ENCODE measurements at places on chromosomes 12 and 14.

DNA sequence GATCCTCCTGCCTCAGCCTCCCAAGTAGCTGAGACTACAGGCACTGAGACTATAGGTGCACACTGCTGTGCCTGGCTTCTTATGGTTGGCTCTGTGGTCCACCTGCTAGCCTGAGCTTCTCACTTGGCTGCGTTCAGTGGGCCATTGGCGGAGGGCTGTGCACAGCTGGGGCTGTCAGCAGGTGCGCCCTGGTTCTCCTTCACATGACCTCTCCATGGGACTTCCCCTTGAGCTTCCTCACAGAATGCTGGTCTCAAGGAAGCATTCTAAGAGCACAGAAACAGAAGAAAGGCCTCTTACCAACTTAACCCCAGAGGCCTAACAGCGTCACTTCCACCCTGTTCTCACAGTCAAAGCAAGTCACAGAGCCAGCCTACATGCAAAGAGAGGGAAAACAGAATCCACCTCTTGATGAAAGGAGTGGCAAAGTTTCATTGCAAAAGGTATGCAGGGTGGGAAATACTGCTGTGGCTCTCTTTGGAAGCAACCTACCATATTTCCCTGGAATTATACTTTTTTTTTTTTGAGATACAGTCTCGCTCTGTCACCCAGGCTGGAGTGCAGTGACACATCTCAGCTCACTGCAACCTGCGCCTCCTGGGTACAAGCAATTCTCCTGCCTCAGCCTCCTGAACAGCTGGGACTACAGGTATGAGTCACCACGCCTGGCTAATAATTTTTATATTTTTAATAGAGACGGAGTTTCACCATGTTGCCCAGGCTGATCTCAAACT, 9.3 kb downstream of the RILPL2 start:
- DNase-seq, result no peak

GRCh38 chr14:55448141-55448614, 7.8 kb upstream of the TBPL2 start:
- no peak for DNase-seq

DNA sequence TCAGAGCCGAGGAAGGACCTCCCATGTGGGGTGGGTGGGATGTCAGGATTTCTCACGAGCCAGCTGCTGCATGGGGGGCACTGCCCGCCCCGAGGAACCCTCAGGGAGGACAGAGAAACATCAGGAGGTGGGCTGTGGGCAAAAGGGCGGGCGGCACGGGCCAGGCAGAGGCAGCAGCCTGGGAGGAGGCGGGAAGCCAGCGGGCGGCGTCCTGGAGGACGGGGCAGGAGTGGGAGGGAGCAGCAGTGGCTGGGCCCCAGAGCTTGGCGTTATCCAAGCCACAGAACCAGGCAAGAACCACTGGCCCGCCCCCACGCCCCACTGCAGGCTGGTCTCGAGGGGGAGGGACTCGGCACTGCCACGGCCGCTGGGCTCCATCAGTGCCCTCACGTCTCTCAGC, 2.4 kb downstream of the C14orf180 start:
- DNase-seq, result no peak

DNA sequence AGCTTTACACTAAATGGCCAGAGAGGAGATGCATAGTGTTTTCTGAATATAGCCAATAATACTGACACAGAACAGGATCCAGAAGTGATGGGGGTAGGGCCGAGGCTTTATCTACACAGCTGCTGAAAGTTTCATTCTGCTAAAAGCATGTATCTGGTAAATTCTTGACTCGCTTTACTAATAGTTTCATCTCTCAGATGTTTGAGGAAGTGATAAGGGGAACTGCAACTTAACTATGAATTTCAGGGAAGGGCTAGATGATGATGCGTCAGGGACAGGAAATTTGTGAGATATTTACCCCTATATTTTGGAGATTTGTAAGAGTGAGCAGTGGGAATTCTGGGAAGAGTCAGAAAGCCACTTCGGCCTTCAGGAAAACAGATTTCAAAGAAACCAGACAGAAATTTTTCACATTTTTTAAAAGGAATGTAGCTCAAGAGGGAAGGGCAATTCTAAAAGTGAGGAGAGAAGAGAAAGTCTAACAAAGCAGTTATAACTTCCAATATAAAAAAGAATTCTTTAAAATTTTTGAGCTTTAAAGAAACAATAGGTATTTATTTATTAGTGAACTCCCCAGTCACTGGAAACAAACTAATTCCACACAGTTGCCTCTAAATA, 243.1 kb downstream of the BCAT1 start:
- DNase-seq, result peak; percentile 25

DNA sequence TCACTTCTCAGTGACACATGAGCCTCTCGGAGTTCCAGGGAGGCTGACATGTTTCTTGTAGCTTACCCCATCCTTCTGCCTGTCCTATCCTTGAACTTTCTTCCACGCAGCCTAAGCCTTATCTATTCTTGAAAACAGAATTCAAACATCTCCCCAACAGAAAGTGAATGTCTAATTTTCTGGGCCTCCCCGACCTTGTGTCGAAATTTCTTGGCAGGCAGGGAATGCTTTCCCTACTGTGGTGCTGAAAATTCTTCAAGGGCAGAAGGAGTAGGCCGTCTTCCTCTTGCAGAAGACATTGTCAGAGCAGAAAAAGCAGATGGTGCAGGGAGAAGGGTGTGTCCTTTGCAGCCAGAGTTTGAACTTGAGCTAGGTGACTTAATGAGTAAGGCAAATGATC, 63.0 kb upstream of the TCL1B start:
- DNase-seq, result no peak

DNA sequence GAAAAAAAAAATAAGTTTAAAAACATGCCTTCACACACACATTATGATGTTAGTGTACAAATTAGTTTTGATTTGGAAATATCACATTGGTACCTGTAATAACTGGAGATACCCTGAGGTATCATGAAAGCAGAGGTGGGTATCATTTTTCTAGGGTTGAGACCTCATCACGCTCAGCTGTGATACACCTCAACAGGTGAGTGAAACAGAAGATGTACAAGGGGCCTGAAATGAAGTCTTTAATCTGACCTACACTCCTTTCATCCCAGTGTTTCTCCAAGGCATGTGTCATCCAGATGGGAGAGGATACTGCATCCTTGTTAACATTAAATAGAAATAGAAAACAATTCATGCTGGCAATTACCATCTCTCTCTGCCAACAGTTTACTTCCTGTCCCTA, 7.4 kb downstream of the BMP4 start:
- DNase-seq, result no peak

GRCh38 chr12:62328296-62328921, 68.2 kb downstream of the USP15 start:
- DNase-seq, result no peak

DNA sequence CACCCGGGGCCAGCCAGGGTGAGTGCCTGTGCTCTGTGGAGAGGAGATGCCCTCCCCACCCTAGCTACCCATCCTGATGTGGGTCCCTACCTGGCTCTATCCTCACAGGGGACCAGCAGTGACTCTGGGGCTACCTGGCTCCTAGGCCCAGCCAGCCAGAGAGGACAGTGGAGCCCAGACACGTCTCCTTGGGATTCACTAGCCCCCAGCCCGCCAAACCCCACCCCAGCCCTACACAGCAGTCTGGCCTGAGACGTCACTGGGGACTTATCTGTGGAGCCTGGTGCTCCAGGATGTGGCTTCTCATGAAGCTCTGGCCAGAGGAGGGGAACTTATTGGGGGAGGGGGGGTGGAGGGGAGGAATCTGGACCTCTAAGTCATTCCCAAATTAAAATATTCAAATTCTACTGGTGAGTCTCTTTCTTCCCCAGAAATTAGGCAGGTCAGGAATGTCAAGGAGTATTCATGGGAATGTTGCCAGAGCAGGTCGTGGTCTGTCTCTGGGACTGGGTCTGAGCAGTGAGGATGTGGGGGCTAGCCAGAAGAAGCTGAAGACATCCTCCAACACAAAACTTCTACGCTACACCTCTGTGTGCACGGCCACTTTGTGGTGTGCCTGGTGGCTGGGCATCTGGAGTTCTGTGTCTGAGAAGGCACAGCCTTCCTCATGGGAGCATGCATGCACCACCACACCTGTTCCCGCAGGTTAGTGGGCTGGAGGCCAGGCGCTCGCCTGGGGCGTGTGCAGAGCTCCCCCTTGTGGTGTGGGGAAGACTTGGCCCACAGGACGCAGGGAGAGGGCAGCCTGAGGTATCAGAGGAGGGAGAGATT, 2.7 kb downstream of the CMTM5 start:
- DNase-seq, result peak; percentile 82

GRCh38 chr12:49098035-49098451, 3.4 kb upstream of the DHH start:
- peak; percentile 54 for DNase-seq

DNA sequence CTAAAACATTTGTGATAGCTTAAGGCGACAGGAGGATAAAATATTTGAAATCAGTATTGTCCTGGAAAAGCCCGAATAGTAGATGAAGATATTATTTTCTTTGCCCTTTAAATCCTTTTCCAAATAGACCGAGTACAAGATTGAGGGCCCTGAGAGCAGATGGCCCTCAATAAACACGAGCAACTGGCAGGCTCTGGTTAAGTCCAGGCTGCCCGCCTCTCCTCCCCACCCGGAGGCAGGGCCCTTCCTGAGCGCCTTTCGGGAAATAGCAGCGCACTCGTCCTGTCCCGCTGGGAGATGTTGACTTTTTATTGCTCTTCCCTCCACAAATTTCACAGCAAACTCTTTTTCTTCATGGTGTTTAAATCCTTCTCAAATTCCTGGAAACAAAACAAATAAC, 50.8 kb upstream of the MAX start:
- no peak for DNase-seq

DNA sequence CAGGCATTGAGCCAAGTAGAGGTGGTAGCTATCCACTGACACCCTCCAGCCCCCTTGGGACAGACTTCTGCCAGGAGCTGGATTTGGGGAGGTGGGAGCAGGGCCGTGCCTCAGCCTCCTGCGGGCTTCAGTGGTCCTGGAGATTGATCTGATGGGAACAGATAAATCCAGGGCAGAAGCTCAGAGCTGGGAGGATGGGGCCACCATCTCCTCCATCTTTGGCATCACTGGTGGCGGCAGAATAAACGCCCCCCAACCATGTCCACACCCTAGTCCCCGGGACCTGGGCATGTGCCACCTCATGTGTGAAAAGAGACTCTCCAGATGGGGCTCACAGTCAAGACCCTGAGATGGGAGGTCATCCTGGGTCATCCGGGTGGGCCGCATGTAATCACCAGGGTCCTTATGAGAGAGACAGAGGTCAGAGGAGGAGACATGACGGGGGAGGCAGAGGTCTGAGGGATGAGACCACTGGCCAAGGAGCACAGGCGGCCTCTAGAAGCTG, 209.6 kb upstream of the RTL1 start:
- no peak for DNase-seq

DNA sequence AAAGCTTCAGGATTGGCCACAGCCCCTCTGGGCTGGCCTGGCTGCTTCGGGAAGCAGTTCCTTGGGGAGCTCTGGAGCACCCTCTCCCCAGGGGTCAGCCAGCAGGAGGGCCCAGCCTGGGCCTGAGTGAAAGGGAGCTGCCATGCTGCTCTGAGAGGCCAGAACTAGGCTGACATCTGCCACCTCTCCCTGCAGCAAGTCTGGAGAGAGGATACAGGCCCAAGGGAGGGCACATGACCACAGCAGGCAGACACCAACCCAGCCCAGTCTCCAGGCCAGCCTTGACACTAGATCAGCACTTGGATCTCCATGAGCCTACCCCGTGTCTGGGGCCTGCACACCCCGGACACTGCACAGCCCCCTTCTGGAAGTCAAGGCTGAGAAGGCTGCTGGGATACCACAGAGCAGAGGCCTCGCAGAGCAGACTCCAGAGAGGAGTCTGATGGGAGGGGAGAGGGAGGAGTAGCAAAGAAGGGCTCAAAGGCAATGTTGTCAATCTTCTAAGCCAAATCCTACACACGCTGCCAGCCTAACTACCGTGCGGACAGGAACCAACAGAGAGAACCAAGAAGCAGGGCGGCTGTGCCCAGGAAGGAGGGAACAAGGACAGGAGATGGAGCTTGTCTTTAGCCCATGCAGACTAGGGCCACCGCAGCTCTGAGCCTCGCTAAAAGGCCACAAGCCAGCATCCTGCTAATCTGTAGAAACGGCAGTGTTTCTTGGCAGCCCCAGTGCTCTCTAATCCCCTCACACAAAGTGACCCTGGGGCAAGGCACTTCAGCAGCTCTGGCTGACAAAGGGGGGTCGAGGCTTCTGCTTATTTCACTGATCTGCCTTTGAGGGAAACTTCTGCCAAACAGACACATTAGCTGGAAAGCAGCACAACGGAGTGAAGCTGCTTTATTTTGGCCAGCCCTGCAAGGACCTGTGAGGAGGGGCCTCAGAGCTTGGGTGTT, 12.9 kb downstream of the COL2A1 start:
- DNase-seq, result no peak

DNA sequence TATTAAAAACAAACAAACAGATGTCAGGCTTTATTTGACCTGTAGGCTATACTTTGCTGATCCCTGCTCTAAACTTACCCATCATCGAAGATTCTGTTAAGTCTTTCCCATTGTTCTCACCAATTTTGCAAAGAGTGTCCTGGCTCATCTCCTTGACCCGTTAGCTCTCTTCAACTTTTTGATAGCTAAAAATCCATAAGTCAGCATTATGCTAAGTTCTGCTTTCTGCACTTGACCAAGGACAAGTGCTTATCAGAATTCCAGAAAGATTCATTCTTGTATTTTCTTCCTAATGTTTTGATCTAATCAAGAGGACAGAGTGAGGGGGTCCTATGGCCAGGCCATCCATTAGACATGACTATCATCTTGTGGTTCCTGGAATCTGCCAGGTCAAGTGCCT, 503.5 kb downstream of the FUT8 start:
- DNase-seq, result no peak

DNA sequence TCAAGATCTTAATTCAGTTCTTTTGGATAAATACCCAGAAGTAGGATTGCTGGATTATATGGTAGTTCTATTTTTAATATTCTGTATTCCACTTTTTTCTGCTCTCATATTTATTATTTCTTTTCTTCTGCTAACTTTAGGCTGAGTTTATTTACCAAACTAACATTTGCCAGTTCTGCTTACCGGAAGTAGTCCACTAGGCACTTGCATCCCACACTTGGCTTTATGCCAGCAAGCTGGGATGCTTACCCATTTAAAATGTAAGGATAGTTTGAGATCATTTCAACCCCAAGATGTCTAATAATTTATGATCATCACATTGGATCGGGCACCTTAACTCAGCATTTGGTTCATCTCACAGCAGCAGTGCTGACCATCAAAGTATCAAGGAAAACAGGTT, 96.8 kb downstream of the PIK3C2G start:
- no peak for DNase-seq

GRCh38 chr12:51864833-51865670, 16.5 kb upstream of the FIGNL2 start:
- DNase-seq, result no peak

DNA sequence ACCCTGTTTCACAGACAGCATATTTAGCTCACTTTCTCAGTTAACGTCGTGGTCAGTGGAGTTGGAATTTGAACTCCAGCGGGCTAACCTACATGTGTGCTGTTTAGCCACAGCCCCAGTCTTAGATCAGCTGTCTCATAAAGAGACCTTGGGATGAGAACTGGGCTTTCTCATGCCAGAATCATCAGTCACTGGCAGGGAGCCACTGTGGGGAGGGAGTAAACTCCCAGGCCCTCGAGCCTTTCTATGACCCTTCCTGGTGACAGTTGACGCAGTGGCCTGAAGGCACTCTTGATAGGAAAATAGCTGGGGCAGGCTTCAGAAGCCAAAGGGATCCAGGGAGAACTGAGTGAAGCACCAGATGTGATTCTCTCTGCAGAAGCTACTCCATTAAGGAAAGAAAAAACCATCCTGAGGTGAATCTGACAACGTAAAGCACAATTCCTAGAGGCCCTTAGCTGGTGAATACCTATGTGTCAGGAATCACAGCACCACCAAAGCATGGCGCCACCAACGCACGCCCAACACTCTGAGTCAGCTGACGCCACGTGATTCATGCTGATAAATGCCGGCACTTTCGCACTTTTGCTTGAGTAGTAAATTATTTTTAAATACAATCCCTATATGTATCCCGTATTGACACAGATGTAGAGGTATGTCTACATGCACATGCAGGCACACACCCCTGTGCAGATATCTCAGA, 279.6 kb upstream of the TMEM132C start:
- no peak for DNase-seq

All from CD4-positive, alpha-beta T cell (primary cell).